ENCODE measurements at places on chromosomes 2 and 18. TPM values are rescaled to one million over a fixed set of nuclear protein-coding genes. Genes with fewer than 3 reads are reported as not detected.

GRCh38 chr2:8346706-8347430, 335.0 kb upstream of the ID2 start:
- DNase-seq, result no peak

GRCh38 chr2:222733846-222734702, 62.6 kb downstream of the MOGAT1 start:
- DNase-seq, result peak; percentile 58

- DNase-seq, result no peak
Observed at GRCh38 chr2:83051538-83052170, 1407.4 kb downstream of the SUCLG1 start.

DNA sequence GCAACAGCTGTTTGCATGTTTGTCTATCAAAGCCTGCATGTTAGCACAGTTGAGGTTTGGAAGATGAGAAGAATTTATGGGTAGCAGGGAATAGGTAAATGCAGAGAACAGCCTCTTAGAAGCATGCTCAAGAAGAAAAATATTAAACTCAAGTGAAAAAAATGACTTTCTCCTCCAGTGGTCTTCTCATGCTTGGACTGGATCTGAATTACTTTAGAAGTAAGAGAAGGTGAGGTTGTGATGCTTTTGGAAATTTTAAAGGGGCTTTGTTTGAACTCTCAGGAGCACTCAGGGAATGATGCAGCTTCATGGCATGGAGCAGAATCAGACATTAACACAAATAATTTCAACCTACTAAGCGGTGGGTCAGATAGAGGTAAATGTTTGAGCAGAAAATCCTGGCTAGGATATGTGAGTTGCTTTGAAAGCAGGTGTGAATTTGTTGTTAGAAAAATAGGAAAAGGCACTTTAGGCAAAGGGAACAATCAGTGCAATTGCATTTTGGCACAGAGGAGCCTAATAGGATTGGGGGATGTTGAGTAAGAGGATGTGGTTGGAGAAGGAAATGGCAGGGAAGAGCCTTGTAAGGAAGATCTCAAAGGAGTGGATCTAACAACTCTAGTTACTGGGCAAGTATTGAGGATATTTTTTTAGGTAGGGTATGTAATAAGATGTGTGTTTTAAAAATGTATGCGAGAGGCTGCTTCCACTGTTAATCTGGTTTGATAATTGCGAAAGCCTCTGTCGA, 76.3 kb downstream of the DDX1 start:
- DNase-seq, result peak; percentile 7

MYOM1 gene
- 120 TPM for total RNA-seq

Measured in myocyte (in vitro differentiated cells).